ENCODE measurements at places on chromosomes 2 and 18. TPM values are rescaled to one million over a fixed set of nuclear protein-coding genes. Genes with fewer than 3 reads are reported as not detected.

GRCh38 chr2:20582600-20583221, 68.2 kb downstream of the HS1BP3 start:
- H3K27me3 ChIP-seq = peaks cover 1% of the 10 kb centered on the region
- H3K4me1 ChIP-seq = peaks cover 5% of the 10 kb centered on the region
- H3K27ac ChIP-seq = no peak overlapping the region
- DNase-seq = no peak

GRCh38 chr2:189249171-189249570, 69.6 kb upstream of the COL5A2 start:
- no peaks in the 10 kb centered on the region for H3K4me1 ChIP-seq
- no peak overlapping the region for H3K27ac ChIP-seq
- DNase-seq = no peak
- H3K4me3 ChIP-seq = no peak overlapping the region

DNA sequence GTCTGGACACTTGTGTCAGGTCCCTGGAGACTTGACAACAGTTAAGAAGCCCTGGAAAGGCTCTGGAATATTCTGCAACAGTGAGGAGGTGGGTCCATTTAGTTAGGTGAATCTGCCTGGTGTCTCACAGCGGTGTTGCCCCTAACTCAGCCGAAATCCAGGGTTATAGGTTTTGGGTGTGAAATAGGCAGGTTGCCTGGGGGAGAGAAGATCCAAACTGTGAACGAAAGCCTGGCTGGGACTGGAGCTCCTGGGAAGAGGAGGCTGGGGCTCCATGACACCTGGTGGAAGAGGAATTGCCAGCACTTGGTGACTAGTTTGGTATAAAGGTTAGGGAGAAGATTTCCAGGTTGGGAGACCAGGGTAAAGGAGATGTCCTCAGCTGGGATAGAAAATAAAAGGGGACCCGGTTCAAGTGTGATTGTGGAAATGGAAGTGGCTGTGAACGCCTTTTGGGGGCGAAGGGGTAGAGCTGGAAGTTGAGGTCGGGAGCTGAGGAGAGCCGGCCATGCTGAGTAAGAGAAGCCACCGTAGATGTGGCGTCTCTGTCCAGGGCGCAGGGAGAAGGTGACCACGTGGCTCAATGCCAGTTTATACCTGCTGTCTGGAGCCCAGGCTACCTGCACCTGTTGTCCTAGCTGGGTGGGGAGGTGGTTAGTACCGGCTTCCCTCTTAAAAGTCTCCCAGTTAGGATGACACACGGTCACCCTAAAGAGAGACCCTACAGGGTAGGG, 3.0 kb upstream of the GAREM2 start:
- peaks cover 11% of the 10 kb centered on the region for H3K4me1 ChIP-seq
- no peak overlapping the region for H3K4me3 ChIP-seq
- H3K27ac ChIP-seq = no peak overlapping the region
- no peak for DNase-seq

DNA sequence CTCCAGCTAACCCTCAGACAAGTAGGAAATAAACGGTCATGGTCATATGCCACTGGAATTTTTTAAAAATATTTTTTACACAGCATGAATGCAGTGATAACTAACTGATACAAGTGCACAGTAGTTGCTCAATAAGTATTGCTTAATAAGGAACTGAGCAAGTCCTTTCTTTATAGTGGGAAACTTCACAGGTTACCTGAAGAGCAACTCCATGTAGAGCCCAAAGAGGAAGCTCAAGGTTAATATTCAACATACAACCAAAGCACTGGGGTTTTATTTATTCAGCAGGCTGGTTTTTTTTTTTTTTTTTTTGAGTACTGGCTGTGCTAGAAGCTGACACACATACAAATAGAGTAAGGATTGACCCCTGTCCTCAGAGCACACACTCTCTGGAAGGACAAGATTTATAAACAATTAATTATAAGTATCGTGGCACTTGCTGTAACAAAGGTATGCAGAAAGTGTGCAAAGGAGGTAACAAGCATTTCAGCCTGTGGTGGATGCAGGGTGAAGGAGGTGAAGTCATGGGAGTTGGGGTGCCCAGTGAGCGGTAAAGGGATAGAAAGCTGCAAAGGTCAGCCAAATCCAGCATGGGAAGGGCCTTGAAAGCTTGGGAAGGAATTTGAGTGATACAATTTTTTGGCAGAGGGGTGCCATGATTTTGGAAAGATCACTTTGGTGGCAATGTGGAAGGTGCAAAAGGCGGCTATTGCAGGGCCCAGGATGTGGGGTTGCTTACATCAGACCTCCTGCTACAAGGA, 52.7 kb downstream of the ATOH8 start:
- no peak overlapping the region for H3K27ac ChIP-seq
- no peak for DNase-seq
- no peaks in the 10 kb centered on the region for H3K36me3 ChIP-seq
- H3K4me3 ChIP-seq = no peak overlapping the region

The MARCO gene
- total RNA-seq = not detected

GRCh38 chr2:231132129-231132528, 7.3 kb upstream of the HTR2B start:
- peaks cover 4% of the 10 kb centered on the region for H3K4me1 ChIP-seq
- H3K27me3 ChIP-seq = no peaks in the 10 kb centered on the region
- H3K4me3 ChIP-seq = no peak overlapping the region
- no peak for DNase-seq

- no peaks in the 10 kb centered on the region for H3K4me1 ChIP-seq
- no peaks in the 10 kb centered on the region for H3K27me3 ChIP-seq
Measured at GRCh38 chr2:62176801-62177200, 19.1 kb upstream of the B3GNT2 start.

DNA sequence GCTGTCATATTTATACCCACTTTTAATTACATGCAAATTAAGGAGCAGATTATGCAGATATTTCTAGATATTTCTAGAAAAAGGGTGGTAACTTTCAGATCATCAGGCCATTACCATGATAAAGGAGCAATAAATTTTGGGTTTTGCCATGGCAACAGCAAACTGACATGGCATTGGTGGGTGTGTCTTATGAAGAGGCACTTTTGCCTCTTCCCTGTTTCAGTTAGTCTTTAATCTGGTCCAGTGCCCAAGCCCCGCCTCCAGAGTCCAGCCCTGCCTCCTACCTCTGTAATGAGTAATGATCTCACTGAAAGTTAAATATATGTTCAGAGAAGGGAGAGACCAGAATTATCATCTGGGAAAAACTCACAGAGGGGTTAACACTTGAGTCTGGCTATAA, 124.8 kb downstream of the SCG2 start:
- H3K4me1 ChIP-seq = no peaks in the 10 kb centered on the region
- DNase-seq = no peak
- H3K27ac ChIP-seq = no peak overlapping the region
- no peak overlapping the region for H3K4me3 ChIP-seq

The YIPF4 gene
- 34.5 TPM for total RNA-seq

The NEB gene
- total RNA-seq = 0.09 TPM

GRCh38 chr2:228600265-228600664, 418.8 kb upstream of the SPHKAP start:
- H3K27ac ChIP-seq = no peak overlapping the region
- no peaks in the 10 kb centered on the region for H3K27me3 ChIP-seq
- no peaks in the 10 kb centered on the region for H3K36me3 ChIP-seq
- DNase-seq = no peak
- H3K4me1 ChIP-seq = no peaks in the 10 kb centered on the region
- H3K4me3 ChIP-seq = no peak overlapping the region

DNA sequence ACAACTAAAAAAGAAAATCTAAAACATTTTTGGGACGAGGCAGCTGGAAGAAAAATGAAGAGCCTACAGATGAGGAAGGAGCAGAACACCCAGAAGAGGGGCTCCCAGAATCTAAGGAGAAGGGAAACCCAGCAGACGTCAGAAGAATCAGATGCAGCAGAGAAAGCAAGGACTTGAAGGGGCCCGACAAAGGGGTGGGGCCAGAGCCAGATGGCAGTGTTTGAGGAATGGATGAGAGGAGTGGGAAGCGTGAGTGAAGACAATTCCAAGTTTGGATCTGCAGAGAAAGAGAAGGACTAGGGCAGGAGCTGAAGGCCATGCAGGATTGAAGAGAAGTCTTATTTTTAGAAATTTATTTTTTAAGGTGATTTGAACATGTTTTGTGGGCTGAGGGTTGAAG, 19.3 kb downstream of the PTMA start:
- no peaks in the 10 kb centered on the region for H3K27me3 ChIP-seq
- DNase-seq = no peak
- no peak overlapping the region for H3K27ac ChIP-seq

DNA sequence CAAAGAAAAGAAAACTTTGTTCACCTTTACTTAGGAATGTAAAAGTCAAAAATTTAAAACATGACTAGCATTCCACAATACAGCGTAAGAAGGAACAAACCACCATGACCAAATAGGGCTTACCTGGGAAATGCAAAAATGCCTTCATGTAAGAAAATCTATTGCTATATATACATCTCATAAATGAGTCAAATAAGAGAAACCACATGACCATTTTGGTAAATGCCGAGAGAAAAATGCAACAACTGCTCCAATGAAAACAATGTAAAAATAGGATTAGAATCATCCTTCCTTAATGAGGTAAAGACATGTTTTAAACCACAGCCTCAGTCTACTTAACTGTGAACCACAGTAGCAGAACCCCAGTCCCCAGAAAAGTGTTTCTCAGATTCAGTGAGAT, 49.4 kb downstream of the TGOLN2 start:
- no peak for DNase-seq
- no peak overlapping the region for H3K4me3 ChIP-seq
- H3K4me1 ChIP-seq = no peaks in the 10 kb centered on the region
- no peaks in the 10 kb centered on the region for H3K36me3 ChIP-seq
- H3K27me3 ChIP-seq = peaks cover 10% of the 10 kb centered on the region
- no peak overlapping the region for H3K27ac ChIP-seq

DNA sequence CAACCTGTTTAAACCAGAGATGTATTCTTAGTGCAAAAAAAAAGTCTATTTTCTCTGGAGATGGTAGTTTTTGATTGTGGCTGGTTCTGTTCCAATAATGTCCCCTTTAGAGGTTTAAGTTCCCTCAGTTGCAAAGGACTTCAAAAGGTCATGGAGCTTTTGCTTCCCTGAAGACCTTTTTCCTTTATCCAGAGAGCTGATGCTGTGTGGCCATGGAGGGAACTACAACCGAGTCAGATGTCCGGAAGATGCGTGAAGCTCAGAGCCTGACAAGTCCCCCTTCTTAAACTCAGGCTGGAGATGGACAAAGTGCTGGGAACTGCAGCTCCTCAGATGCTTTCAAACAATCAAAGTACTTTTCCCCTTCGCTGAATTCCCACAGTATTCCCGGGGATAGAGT, 176.1 kb downstream of the TMEM18 start:
- no peak for DNase-seq
- H3K36me3 ChIP-seq = no peaks in the 10 kb centered on the region
- peaks cover 2% of the 10 kb centered on the region for H3K27me3 ChIP-seq
- no peak overlapping the region for H3K27ac ChIP-seq

- DNase-seq = no peak
- H3K4me3 ChIP-seq = no peak overlapping the region
- H3K36me3 ChIP-seq = no peaks in the 10 kb centered on the region
- no peak overlapping the region for H3K27ac ChIP-seq
- no peaks in the 10 kb centered on the region for H3K4me1 ChIP-seq
Measured at GRCh38 chr18:73778032-73778359, 369.6 kb downstream of the FBXO15 start.

DNA sequence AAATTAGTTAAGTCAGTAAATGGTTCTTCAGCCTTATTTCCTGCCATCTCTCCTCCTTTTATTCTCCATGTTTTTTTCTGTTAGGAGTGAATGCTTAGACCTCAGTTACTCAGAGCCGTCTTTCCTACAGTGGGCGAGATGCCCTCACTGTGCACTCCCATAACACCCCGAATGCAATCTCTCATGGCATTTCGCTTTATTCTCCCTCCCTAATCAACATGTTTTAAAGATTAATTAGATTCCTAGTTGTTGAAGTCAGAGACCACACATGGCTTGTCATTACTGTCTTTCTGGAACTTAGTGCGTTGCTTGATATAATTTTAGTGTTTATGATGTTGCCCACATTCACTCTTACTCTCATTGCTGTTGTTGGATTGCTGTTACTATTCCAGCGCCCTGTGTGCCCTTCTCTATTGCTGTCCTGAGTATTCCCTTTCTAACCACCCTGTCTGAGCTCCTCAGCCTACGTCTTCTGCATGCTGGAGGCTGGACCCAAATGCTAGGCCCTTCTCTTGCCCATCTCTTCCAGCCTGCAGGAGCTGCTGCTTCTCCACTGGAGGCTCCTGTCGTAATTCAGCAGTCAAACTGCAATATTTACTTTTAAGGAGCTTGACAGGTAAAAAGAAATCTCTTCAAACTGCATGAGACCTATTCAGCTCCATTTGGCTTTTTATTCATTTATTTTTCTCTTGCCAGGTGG, 99.3 kb downstream of the MAP2 start:
- H3K27ac ChIP-seq = no peak overlapping the region
- no peak for DNase-seq
- H3K4me1 ChIP-seq = peaks cover 11% of the 10 kb centered on the region
- no peak overlapping the region for H3K4me3 ChIP-seq

The GAL3ST2 gene
- 1.2 TPM for total RNA-seq

The PPP1CB gene
- 246 TPM for total RNA-seq

Measured in activated CD4-positive, alpha-beta T cell treated with anti-CD3 and anti-CD28 coated beads, Interleukin-2, amount 10 ng/mL, durations not matched to agents 24 days and 14 days (primary cell).